ENCODE measurements at places on chromosomes 5 and 9. TPM values are rescaled to one million over a fixed set of nuclear protein-coding genes. Genes with fewer than 3 reads are reported as not detected.

DNA sequence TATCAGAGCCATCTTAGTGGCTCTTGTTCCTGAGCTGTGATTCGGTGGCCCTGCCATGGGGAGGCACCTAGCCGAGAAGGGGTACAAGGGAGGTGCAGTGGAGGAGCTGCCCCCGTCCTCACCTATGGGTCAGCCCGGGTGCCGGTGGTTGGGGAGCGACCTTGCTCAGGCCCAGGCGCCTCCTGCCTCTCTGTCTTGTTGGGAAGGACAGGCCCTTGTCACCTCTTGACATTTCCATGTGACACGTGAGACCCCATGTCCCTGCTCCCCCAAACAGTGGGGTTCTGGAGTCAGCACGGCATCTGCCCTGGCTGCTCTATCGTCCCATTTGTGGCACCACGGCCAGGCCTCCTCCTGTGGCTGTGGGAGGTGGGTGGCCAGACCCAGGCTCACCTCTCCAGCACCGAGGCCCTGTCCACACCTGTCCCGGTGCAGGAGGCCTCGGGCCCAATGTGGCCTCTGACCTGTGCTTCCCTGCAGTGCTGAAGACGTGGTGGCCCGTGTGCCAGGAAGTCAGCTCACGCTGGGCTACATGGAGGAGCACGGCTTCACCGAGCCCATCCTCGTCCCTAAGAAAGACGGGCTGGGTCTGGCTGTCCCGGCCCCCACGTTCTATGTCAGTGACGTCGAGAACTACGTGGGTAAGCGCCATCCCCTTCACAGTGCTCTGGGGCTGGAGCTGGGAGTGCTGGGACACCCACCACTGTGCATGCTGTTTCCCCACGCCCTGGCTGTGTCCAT, 68.9 kb downstream of the PHF2 start:
- DNase-seq: peak; percentile 17
- no peak overlapping the region for H3K27ac ChIP-seq

DNA sequence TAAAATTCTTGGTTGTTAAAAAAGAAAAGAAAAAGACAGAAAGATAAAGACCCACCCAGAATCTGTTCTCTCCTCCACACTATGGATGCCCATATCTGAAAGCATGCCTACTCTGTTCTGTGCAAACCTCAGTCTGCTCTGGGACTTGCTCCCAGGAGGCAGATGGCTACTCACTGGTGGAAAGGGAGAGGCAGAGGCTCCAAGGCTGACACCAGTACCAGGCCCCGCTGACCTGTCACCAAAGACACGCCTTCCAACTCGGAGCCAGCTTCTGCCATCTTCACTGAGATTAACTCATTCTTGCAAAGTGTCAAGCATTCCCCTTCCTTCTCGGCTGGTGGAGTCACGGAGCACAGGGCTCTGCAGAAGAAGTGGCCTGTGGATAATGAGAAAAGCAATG, 21.6 kb downstream of the SH3TC2 start:
- no peaks in the 10 kb centered on the region for H3K27me3 ChIP-seq
- no peak overlapping the region for H3K4me3 ChIP-seq
- DNase-seq: no peak
- no peak overlapping the region for H3K27ac ChIP-seq
- H3K36me3 ChIP-seq: no peaks in the 10 kb centered on the region

DNA sequence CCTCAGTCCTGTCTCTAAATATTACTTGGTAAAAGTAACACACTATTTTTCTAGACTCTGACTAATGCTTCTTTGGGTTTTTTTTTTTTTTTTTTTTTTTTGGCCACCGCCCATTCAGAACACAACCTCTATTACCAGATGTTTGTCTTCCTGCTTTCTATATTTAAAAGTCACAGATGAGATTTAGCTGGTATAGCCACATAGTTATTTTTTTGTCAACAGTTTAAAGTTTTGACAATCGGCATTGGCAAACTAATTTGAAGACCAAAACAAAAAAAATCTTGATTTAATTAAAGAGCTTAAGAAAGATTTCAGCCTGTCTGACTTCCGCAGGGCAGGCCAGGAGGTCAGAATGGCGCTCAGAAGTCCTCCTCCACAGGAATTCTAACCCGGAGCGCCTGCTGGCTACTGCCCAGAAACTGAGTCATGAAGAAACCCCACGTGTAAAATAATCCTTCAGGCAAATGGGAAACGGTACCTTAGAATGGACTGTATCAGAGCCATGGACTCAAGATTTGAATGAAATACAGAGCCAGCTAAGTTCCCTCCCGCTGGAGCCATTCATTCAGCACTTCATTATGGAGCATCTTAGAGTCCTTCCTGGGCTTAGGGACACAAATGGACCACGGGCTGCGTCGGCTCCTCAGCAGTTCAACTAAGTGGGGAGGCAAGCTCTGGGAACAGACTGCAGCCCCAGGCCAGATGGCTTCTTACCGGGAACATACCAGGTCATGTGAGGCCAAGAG, 55.6 kb downstream of the PTPDC1 start:
- peak overlapping the region; percentile 88 for H3K27ac ChIP-seq
- H3K36me3 ChIP-seq: no peaks in the 10 kb centered on the region
- peak; percentile 92 for DNase-seq
- peaks cover 19% of the 10 kb centered on the region for H3K4me1 ChIP-seq
- no peaks in the 10 kb centered on the region for H3K27me3 ChIP-seq
- H3K4me3 ChIP-seq: no peak overlapping the region

GRCh38 chr5:173089581-173089980, 33.4 kb downstream of the CREBRF start:
- H3K36me3 ChIP-seq: no peaks in the 10 kb centered on the region
- H3K4me1 ChIP-seq: peaks cover 20% of the 10 kb centered on the region
- no peak overlapping the region for H3K4me3 ChIP-seq
- no peak overlapping the region for H3K27ac ChIP-seq
- no peaks in the 10 kb centered on the region for H3K27me3 ChIP-seq
- DNase-seq: no peak

- H3K36me3 ChIP-seq: no peaks in the 10 kb centered on the region
- peaks cover 59% of the 10 kb centered on the region for H3K4me1 ChIP-seq
- H3K27ac ChIP-seq: peak overlapping the region; percentile 72
- no peak overlapping the region for H3K4me3 ChIP-seq
- peak; percentile 36 for DNase-seq
Observed at GRCh38 chr5:14447958-14448911, 133.4 kb upstream of the OTULINL start.

CENPK gene
- polyA plus RNA-seq: 0.77 TPM

GRCh38 chr9:33858423-33858822, 41.5 kb downstream of the UBE2R2 start:
- H3K4me3 ChIP-seq: no peak overlapping the region
- no peak overlapping the region for H3K27ac ChIP-seq
- no peaks in the 10 kb centered on the region for H3K27me3 ChIP-seq
- H3K36me3 ChIP-seq: no peaks in the 10 kb centered on the region
- H3K4me1 ChIP-seq: no peaks in the 10 kb centered on the region

ZNF474 gene
- 0.17 TPM for polyA plus RNA-seq

TPPP gene
- polyA plus RNA-seq: 4.0 TPM

DNA sequence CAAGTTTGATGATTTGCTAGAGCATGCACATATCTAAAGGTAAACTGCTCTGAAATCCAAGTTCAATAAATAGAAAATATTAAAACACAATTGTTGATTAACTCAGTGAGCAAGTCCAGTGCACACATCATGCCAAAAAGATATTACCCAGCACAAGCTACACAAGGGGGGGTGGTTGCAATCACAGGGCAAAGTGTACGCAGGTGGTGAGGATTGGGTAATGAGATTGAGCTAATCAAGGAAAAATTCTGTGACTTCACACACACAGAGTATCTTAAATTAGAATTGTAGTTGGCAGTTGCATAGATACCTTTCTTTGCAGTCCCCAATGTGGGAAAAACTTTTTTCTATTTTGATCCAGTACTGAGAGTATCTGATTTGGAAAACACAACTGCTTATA, 156.1 kb upstream of the NTRK2 start:
- H3K4me1 ChIP-seq: no peaks in the 10 kb centered on the region
- no peaks in the 10 kb centered on the region for H3K36me3 ChIP-seq
- DNase-seq: no peak
- H3K27me3 ChIP-seq: no peaks in the 10 kb centered on the region

DNA sequence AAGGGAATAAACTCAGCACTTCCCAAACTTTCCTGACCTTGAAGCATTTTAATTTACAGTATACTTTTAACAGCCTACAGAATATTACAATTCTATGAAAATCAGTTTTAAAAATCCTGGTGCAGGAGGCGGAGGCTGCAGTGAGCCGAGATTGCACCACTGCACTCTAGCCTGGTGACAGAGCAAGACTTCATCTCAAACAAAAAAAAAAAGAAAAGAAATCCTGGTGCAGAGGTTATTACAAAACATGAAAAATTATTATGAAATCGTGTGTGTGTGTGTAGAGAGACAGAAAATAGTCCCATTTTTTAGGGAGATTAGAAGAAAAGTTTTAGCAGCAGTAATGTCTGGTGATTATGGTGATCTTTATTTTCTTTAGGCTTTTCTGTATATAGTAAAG, 26.9 kb downstream of the GOLPH3 start:
- H3K36me3 ChIP-seq: no peaks in the 10 kb centered on the region
- H3K27ac ChIP-seq: no peak overlapping the region
- no peak overlapping the region for H3K4me3 ChIP-seq
- DNase-seq: no peak

PCA3 gene
- not detected for polyA plus RNA-seq

MARCOL gene
- polyA plus RNA-seq: not detected

GRCh38 chr9:82970359-82970758, 92.6 kb downstream of the RASEF start:
- no peaks in the 10 kb centered on the region for H3K36me3 ChIP-seq
- H3K27ac ChIP-seq: no peak overlapping the region
- no peaks in the 10 kb centered on the region for H3K4me1 ChIP-seq
- DNase-seq: no peak
- H3K4me3 ChIP-seq: no peak overlapping the region

DNA sequence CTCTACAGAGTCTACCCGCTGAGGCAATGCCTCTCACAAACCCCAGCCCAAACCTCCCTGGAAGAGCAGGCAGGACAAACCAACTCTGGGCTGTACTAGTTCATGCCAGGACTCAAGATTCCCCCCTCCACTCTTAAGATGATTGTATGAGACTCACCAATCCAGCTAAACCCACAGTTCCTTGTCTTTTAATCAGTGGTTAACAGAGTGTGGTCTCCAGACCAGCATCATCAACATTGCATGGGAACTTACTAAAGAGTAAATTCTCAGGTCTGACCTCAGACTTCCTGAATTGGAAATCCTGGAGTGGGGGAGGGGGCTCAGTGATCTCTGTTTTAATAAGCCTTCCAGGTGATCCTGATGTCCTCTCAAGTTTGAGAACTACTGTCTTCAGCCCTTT, 240.9 kb downstream of the GAS1 start:
- no peak overlapping the region for H3K27ac ChIP-seq
- H3K4me1 ChIP-seq: no peaks in the 10 kb centered on the region
- H3K4me3 ChIP-seq: no peak overlapping the region

DNA sequence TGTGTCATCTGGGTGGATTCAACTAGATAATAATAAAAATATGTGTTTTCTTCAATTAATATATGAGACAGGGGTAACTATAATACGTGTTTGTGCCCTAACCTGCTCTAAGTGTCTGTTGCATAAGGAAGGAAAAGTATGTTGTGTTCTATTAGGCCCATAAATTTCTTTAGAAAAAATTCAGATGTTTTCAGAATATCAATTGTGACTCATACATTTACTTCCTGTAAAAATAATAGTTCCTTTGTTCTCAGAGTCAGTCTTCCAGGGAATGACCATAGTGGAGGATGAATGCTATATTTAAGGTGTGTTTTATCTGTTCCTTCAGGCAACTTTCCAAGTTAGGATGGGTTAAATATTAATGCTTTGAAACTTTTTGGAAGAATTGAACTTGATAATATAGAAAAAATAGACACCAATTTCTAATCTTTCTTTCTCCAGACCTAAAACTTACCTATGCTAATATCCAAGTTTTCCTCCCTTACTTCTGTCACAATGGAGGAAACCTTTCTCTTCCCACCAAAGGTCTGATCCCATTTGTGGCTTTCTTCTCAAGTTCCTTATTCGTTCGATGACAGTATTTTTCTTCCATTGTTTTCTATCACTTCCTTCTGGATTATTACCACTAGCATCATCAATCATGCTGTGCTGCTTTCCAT, 49.9 kb downstream of the ISL1 start:
- H3K4me1 ChIP-seq: no peaks in the 10 kb centered on the region
- no peak overlapping the region for H3K27ac ChIP-seq
- H3K4me3 ChIP-seq: no peak overlapping the region
- no peaks in the 10 kb centered on the region for H3K27me3 ChIP-seq

DNA sequence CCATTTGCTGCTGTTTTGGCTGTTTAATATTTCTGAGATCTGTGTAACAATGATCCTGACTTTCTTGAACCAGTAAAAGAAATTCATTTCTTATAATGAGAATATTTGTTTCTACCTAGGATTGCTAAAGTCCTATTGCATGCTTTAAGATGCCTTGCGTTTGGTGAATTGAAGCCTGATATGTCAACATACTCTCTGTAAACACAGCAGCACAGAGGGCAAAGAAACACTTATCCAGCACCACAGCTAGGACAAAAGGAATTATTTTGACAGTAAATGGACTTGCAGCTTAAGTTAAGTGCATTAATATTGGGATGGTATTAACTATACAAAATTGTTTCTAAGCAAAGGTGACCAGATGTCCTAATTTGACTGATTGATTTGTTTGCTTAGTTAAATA, 2031.2 kb upstream of the CDH6 start:
- H3K27ac ChIP-seq: no peak overlapping the region
- H3K4me1 ChIP-seq: no peaks in the 10 kb centered on the region
- no peak overlapping the region for H3K4me3 ChIP-seq
- no peak for DNase-seq
